Mesenchymal stem cell (in vitro differentiated cells and primary cell): ENCODE measurements at places on chromosomes 7 and 10.

DNA sequence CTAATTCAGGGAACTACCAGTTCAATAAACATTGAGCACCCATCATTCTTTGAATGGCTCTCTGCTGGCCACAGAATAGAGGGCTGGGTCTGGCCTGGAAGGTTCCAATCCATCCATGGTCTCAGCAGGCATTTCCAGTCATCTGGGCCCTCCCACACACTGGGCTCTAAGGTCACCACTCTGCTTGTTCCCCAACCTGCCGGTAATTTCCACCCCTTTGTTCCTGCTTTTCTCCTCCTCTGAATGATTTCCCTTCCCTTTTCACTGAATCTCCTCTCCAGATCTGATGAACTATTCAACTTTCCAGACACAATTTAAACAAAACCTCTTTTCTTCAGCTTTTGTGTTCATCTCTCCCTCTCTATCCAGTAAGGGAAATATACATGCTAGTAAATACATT is 2.6 kb downstream of the BZW2 start:
- no peak for DNase-seq

- no peak for DNase-seq
Measured at GRCh38 chr7:26013551-26014083, 138.4 kb upstream of the NFE2L3 start.

- no peak for DNase-seq
Measured at GRCh38 chr10:110486680-110487410, 10.9 kb upstream of the DUSP5 start.

- DNase-seq: no peak
Measured at GRCh38 chr7:107233174-107233573, 64.4 kb downstream of the HBP1 start.

DNA sequence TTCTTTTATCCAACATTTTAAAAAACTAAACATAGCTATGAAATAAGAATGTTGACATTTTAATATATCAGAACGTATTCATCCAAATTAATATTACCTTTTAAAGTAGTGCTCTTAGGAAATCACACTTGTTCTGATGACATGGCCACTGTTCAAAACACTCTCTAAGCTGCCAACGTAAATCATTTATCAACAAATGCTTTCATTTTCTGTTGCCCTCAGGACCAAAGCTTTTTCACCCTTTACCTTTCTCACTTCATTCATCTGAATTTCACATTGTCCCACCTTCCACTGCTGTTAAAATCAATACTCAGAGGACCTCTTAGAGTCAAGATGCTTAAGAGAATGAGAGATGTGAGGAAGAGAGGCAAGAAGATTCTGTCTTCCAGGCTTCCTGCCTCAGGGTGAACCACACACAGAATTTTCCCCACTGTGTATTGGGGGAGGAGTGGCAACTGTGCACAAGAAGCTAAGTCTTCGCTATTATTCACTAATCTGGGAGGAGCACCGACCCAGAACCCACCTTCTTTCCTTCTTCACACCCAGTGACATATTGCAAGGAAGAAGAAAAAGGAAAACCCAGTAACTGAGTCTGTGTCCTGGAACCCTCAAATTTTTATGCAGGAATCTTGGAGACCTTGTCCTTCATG is 21.0 kb downstream of the HIBADH start:
- DNase-seq: no peak
